ENCODE measurements at places on chromosomes 4 and X. TPM values are rescaled to one million over a fixed set of nuclear protein-coding genes. Genes with fewer than 3 reads are reported as not detected.

The CFAP299 gene
- total RNA-seq, result 3.0 TPM

The NPNT gene
- total RNA-seq, result 95.3 TPM

The RNF212 gene
- 3.9 TPM for total RNA-seq

The RHOXF2B gene
- not detected for total RNA-seq

The POU4F2 gene
- total RNA-seq, result 0.72 TPM

The ETDA gene
- total RNA-seq, result not detected

The SYN1 gene
- 37.2 TPM for total RNA-seq

The MAP7D3 gene
- total RNA-seq, result 8.5 TPM

The RNF128 gene
- 1.2 TPM for total RNA-seq

The SERTM2 gene
- total RNA-seq, result 5.1 TPM

The MAGEE1 gene
- 7.1 TPM for total RNA-seq

The FMR1NB gene
- total RNA-seq, result not detected

DNA sequence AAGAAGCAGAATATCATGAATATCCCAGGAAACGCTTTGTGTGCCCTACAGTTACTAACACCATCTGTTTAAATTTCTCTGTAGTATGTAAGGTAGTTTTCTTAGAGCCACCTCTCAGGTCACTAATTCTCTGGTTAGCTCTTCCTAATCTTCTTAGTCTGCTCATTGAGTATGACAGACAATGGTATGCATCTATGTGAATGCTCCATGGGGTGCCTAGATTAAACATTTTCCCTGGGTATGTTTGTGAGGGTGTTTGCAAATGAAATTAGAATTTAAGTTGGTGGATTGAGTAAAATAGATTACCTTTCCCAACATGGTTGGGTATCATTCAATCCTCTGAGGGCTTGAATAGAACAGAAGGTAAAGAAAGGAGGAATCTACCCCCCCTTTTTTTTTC is 233.0 kb downstream of the PCDH18 start:
- no peak for DNase-seq

- DNase-seq, result no peak
Observed at GRCh38 chr4:157270552-157270951, 50.0 kb downstream of the GRIA2 start.

GRCh38 chrX:140190441-140191108 is 225.3 kb upstream of the CXorf66 start:
- peak; percentile 51 for DNase-seq

DNA sequence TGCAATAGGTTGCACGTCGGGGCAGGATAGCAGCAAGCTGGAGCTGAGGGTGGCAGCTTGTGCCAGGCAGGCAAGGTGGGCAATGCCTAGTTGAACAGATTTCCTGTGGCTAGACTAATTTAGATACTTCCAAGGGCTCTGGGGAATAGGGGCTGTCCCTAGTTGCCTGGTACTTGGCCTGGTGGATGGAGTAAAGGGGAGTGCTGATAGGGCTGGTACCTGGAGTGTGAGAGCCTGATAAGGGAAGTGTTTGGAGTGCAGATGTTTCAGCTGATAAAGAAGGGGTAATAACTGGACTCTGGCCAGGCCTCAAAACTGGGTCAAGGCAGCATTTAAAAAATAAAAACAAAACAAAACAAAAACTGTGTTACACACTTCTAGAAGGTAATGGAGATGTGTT is 665.5 kb downstream of the CCSER1 start:
- DNase-seq, result no peak

GRCh38 chrX:102745857-102746584 is 25.5 kb downstream of the GPRASP3 start:
- peak; percentile 19 for DNase-seq

- DNase-seq, result no peak
Observed at GRCh38 chr4:89514811-89515210, 207.2 kb upstream of the GPRIN3 start.

GRCh38 chr4:54233697-54234496 is 4.8 kb downstream of the PDGFRA start:
- DNase-seq, result peak; percentile 92

DNA sequence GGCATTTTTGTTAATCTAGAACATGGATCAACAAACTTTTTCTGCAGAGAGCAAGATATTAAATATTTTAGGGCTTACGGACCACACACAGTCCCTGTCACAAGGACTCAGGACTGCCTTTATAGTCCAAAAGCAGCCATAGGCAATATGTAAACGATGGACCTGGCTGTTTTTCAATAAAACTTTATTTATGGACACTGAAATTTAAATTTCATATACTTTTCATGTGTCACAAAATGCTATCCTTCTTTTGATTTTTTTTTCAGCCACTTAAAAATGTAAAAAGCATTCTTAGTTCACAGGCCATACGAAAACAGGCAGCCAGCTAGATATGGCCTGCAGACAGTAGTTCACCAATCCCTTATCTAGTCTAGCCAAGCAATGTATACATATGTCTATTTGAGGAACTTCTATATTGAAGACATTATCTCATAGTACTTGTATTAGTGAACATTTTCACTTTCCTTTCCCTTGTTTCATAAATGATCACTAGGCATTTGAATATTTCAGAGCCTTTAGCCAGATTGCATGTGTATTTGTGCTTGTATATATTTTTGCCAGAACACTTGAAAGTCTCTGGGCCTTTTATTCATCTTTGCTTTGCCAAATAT is 350.9 kb downstream of the RPA4 start:
- no peak for DNase-seq

- DNase-seq, result no peak
Observed at GRCh38 chr4:138181287-138181686, 60.9 kb downstream of the SLC7A11 start.

GRCh38 chrX:8738588-8739189 is 6.8 kb upstream of the ANOS1 start:
- peak; percentile 85 for DNase-seq

DNA sequence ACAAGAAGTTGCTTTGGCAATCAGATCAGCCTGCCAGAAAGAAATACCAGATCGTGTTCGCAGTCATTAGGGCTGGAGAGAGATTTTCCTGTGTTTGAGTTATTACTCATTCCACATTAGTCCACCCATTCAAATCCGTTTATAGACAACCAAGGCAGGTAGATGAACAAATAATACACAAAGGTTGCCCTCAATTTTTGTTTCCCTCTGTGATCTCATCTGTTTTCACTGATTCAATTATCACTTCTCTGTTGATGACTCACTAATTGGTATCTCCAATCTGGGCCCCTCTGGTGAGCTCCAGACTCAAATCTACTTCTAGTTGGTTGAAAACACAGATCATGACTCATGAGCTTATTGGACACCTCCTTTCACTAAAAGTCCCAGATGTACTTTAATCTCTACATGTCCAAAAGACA is 54.5 kb downstream of the CHM start:
- DNase-seq, result no peak

GRCh38 chrX:37371578-37371991 is 22.4 kb downstream of the PRRG1 start:
- no peak for DNase-seq

GRCh38 chr4:174524242-174524641 is 2.0 kb upstream of the HPGD start:
- no peak for DNase-seq

GRCh38 chrX:51891821-51892551 is 1.4 kb upstream of the MAGED1 start:
- peak; percentile 41 for DNase-seq

- DNase-seq, result no peak
Observed at GRCh38 chr4:100557306-100557705, 39.5 kb upstream of the EMCN start.

GRCh38 chr4:102564399-102565059 is 63.4 kb downstream of the NFKB1 start:
- no peak for DNase-seq

DNA sequence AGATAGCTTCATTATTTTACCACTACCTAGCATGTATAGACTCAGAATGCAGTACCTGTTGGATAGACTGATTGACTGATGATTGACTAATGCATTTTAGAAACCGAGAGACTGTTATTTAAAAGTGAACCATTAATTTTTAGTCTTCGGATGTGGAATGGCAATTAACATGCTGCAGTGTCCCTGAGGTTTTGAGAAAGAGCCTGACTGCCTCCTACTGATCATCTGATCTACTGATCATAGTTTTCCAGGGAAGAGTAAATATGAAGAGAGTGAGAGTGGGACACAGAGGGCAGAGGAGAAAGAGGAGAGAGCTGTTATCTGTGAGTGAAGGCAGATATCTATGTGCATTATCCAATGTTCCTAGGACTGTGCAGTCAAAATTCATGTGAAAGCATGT is 764.7 kb downstream of the TRIML1 start:
- no peak for DNase-seq

DNA sequence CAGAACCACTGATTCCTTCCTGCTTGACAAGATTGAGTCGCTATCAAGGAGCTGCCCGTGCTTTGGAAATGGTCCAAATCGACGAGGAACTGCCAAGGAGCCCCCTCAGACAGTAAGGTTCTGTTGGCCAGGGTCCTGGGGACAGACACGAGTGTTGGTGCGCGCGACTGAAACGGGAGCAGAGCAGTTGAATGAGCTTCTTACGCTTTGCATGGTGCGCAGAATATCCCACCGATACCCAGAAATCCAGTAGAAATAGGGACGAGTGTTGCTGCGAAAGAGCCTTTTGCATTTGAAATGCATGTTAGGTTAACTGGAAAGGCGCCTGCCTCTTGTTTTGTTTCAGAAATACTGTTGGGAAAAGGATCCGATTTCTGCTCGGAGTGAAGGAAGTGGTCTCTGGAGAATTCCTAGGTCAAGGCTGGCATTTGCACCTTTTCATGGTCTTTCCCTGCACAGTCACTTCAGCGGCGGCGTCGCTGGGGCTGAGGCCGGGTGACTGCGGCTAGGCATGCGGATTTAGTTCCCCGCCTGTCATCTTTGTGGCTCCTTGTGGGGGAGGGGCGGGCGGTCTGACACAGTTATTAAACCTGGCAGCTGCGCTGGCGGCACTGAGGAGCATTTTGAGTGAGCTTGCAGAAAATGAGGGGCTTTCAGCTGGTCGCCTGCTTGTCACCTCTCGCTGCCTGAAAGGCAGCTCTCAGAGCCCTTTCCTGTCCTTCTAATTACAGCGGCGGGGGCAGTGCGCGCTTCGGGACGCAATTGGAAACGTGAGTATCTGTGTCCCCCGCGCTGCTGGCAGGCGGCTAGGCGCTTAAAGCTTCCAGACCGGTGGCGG is 51.5 kb upstream of the TRIM2 start:
- peak; percentile 94 for DNase-seq

DNA sequence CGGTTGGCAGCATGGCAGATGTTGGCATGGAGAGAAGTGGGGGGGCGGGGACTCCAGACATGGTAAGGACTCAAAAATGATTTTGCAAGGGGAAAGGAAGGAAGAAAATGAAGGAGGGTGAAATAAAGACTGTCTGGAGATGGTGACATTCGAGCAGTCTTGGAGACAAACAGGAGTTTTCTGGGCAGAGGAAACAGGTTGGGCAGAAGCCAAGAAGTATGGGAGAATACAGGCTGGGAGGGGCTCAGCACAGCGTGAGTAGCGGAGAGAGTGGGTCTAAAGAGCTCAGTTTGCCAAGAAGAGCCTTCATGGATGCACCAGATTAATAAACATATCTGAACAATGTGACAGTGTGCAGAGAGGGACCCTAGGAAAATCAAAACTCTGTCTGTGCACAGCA is 13.3 kb upstream of the CRMP1 start:
- DNase-seq, result no peak

- no peak for DNase-seq
Observed at GRCh38 chrX:19772822-19773628, 114.4 kb downstream of the SH3KBP1 start.
